Endothelial cell of umbilical vein (primary cell): ENCODE measurements at places on chromosomes 7 and 10.

- peaks cover 42% of the 10 kb centered on the region for H3K4me1 ChIP-seq
- DNase-seq, result no peak
- no peaks in the 10 kb centered on the region for H3K27me3 ChIP-seq
- H3K36me3 ChIP-seq, result no peaks in the 10 kb centered on the region
- H3K4me3 ChIP-seq, result no peak overlapping the region
These were observed 55.2 kb downstream of the HIPK2 start for GRCh38 chr7:139722604-139723003.

DNA sequence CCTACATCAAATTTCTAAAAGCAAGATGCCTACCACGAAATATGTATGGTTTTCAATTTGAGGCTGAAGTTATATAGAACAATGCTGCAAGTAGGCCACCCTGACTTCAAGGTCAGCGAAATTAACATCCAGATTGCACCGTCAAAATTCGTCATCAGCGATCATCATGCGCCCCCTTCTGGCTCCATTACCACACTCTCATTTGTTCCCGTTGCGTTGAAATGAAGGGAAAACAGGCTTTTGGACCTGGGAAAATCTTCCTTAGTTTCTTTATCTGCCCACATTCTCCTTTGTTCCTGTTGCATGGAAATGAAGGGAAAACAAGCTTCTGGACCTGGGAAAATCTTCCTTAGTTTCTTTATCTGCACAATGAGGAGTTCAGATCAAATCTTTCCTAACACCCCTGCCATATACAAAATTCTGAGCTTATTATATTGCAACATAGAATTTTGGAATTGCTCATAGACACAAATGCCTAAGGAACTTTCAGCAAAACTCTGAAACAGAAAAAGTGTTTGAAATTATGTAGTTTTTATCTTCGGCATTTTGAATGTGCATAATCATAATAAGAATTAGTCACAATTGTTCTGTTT is 98.2 kb upstream of the PRKCQ start:
- H3K4me1 ChIP-seq, result no peaks in the 10 kb centered on the region
- no peak overlapping the region for H3K27ac ChIP-seq
- H3K27me3 ChIP-seq, result peaks cover 11% of the 10 kb centered on the region

- no peaks in the 10 kb centered on the region for H3K4me1 ChIP-seq
- no peaks in the 10 kb centered on the region for H3K36me3 ChIP-seq
- no peak overlapping the region for H3K27ac ChIP-seq
- no peaks in the 10 kb centered on the region for H3K27me3 ChIP-seq
- no peak for DNase-seq
- H3K4me3 ChIP-seq, result no peak overlapping the region
These were observed 94.6 kb upstream of the RNF32 start for GRCh38 chr7:156545979-156546378.

DNA sequence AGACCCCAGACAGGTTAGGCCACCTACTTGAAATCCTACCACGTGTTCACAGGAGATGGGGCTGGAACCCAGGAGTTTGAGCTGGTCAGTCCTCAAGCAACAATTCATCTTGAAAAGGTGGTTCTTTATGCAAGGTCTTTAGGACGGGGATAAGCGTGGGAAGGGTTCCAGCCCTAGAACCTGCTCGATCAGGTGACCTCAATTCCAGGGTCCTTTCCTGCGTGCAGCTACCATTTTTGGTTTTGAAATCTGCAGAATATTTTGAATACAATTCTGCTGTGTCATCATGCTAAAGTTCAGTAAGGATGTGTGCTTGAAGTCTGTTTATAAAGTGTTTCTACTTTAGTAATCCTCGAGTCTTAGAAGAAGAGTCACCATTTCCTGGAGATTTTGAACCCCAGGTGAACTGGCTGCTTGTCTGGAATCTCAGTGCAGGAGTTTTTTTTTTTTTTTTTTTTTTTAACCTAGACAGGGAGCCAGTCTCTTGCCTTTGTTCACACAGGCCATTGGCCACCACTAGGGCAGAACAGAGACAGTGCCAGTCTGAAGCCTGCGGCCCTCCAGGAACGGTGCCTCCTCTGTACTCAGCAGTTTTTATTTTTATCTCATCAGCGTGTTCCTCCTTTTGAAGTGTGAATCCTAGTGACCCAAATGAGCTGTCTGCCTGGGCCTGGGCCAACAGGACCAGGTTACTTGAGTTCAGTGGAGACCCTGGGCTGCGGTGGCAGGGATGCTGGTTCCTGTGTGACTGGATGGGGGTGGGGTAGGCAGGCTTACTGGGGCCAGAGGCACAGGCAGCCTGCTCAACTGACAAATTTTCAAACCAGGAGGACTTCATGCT is 54.6 kb downstream of the EEPD1 start:
- no peak overlapping the region for H3K27ac ChIP-seq
- H3K4me3 ChIP-seq, result no peak overlapping the region
- H3K27me3 ChIP-seq, result no peaks in the 10 kb centered on the region
- DNase-seq, result no peak
- H3K4me1 ChIP-seq, result no peaks in the 10 kb centered on the region
- H3K36me3 ChIP-seq, result no peaks in the 10 kb centered on the region

DNA sequence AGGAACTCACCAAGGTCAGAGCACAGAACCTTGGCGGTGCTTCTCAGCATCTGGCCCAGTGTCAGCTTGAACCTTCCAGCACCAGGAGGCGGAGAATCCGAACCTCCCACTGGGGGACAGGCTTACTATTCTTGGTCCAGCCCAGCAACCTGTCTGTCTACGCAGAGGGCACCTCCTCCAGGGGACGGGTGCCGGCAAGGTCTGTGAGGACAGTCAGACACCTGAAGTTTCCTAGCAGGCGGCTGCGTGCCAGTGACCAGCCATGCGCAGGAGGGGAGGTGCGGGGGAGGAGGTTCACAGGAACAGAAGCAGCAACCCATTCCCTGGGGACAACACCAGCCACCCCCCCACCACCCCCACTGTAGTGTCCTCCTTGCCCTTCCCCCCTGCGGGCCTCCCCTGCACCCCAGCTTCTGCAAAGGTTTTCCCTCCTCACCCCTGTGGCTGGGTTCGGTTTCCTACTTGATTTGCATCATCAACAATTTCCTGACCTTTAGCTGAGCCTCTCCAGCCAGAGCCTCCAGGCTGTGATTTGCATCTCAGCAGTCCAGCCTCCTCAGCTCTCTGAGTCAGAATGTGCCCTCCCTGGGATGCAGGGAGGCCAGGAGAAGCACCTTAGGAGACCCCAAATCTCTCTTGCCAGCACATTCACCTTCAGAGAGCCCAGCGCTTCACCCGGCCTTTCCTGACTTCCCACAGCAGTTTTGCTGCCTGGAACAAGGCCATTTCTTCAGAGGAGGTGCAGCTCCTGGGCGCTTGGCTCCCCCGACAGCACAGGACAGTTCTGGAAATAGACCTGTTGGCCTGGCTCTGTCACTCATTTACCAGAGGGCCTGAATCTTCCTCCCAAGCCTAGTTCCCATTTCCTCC is 107.5 kb upstream of the NPS start:
- H3K4me3 ChIP-seq, result no peak overlapping the region
- H3K27me3 ChIP-seq, result no peaks in the 10 kb centered on the region
- no peaks in the 10 kb centered on the region for H3K36me3 ChIP-seq
- H3K27ac ChIP-seq, result no peak overlapping the region
- H3K4me1 ChIP-seq, result no peaks in the 10 kb centered on the region

GRCh38 chr10:128280271-128280670 is 154.0 kb upstream of the MKI67 start:
- no peak overlapping the region for H3K4me3 ChIP-seq
- no peaks in the 10 kb centered on the region for H3K4me1 ChIP-seq
- no peaks in the 10 kb centered on the region for H3K27me3 ChIP-seq
- H3K27ac ChIP-seq, result no peak overlapping the region

DNA sequence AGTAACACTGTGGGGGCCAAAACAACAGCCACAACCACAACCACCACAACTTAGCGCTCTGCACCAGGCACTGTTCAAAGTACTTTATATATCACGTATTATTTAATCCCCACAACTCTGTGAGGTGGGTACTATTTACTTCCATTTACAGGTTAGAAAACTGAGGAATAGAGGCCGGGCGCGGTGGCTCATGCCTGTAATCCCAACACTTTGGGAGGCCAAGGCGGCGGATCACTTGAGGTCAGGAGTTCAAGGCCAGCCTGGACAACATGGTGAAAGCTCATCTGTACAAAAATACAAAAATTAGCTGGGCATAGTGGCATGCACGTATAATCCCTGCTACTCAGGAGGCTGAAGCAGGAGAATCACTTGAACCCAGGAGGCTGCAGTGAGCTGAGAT is 3.6 kb downstream of the DNAJC12 start:
- no peak overlapping the region for H3K27ac ChIP-seq
- H3K4me1 ChIP-seq, result no peaks in the 10 kb centered on the region
- no peaks in the 10 kb centered on the region for H3K27me3 ChIP-seq
- no peak for DNase-seq
- no peaks in the 10 kb centered on the region for H3K36me3 ChIP-seq

- no peak overlapping the region for H3K4me3 ChIP-seq
- H3K27ac ChIP-seq, result no peak overlapping the region
- no peaks in the 10 kb centered on the region for H3K36me3 ChIP-seq
- H3K27me3 ChIP-seq, result peaks cover 14% of the 10 kb centered on the region
- H3K4me1 ChIP-seq, result peaks cover under 1% of the 10 kb centered on the region
These were observed 4.5 kb upstream of the EEPD1 start for GRCh38 chr7:36148422-36149065.

GRCh38 chr7:137846549-137846826 is 286 bp downstream of the DGKI start:
- DNase-seq, result no peak
- no peaks in the 10 kb centered on the region for H3K36me3 ChIP-seq
- H3K4me3 ChIP-seq, result no peak overlapping the region
- H3K27ac ChIP-seq, result no peak overlapping the region
- H3K4me1 ChIP-seq, result peaks cover 2% of the 10 kb centered on the region
- peaks cover 34% of the 10 kb centered on the region for H3K27me3 ChIP-seq

DNA sequence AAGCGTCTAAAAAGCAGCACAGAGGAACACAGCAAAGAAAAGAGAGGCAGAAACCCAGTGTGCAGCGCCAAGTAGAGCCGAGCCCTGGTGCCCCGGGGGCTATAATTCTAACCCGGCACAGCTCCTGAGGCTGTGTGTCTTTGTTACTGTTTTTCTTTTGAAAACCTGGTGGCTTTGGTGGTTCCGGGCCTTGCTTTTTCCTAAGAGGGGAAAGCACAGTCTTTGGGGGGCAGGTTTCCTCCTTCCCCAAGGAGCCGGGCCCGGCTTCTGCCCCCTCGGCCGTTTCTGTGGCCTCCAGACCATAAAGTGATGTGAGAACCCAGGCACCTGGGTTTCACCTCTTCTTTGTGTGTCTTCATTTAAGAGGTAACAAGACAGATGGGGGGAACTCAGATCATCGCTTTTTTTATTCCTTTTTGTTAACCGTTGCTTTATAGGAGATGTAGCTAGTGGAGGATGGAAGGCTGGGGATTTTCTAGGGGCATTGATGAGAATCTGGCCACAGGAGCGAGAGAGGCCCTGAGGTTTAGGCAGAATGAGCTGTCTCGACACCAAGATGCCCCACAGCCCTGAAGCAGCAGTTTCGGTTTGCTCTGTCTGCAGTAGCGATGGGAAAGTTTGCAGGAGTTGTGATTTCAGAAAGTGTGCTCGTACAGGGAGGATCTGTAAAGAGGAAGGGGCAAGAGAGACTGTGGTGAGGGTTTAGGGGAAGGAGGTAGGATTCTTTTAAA is 367.8 kb upstream of the GALNT17 start:
- no peaks in the 10 kb centered on the region for H3K27me3 ChIP-seq
- H3K27ac ChIP-seq, result no peak overlapping the region
- no peaks in the 10 kb centered on the region for H3K36me3 ChIP-seq
- DNase-seq, result no peak

DNA sequence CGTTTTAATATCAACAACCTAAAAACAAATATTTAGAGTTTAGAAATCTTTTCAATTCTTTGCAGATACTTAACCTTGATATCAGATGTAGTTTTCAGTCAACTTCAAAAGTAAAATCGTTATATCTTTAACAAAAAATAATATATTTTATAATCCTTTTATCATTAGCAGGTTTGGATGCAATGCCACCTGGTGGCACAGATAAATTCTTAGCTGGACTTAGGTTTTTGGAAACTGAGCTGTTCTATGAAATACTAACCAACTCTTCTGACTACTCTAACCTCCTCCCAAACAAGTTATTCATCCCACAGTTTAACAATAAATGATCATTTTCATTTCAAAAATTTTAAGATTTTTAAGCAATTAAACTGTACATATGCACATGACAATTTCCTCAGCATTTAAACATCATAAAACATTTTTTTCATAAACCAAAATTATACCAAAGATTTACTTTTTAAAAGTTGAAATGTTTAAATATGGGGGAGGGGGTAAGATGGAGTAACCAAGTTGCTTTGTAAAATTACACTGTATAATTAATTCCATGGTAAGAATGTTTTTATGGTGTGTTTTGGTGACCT is 56.9 kb downstream of the HIBADH start:
- no peaks in the 10 kb centered on the region for H3K27me3 ChIP-seq
- no peak overlapping the region for H3K4me3 ChIP-seq
- H3K36me3 ChIP-seq, result no peaks in the 10 kb centered on the region
- H3K27ac ChIP-seq, result peak overlapping the region; percentile 66
- H3K4me1 ChIP-seq, result peaks cover 25% of the 10 kb centered on the region

DNA sequence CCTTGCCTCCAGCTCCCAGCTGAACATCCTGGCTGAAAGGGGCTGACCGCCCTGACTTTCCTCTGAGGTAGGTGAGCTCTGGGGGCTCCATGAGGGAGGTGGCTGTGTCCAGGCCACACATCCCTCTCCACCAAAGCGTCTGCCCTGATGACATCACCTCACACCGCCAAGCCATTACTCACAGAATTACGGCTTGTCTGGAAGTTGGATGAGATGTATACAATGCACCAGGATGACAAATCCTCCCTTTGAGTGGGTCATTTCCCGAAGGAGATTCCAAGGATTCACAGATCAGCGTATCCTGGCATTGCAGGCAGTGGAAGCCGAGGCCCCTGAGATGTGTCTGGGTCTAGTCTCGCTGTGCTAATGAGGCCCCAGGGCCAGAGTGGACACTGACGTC is 15.1 kb upstream of the RET start:
- H3K36me3 ChIP-seq, result no peaks in the 10 kb centered on the region
- DNase-seq, result no peak
- H3K27me3 ChIP-seq, result no peaks in the 10 kb centered on the region
- no peak overlapping the region for H3K4me3 ChIP-seq
- no peak overlapping the region for H3K27ac ChIP-seq

DNA sequence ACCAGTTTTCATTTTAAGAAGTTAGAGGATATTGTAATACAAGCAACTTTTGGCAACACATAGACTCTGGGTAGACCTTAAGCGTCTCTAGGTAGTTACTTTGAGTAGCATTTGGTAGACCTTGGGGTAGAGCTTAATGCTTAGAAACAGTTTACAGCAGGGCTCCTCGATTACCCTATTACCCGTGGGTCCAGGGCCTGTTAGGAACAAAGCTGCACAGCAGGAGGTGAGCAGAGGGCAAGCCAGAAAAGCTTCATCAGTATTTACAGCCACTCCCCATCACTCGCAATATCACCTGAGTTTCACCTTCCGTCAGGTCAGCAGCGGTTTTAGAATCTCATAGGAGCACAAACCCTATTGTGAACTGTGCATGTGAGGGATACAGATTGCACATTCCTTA is 173.5 kb downstream of the TSPAN12 start:
- no peak for DNase-seq
- no peak overlapping the region for H3K4me3 ChIP-seq
- H3K4me1 ChIP-seq, result no peaks in the 10 kb centered on the region
- no peak overlapping the region for H3K27ac ChIP-seq
- H3K36me3 ChIP-seq, result no peaks in the 10 kb centered on the region
